ENCODE measurements at places on chromosomes 4 and X.

GRCh38 chr4:176791591-176792325 lies 964 bp downstream of the VEGFC start:
- DNase-seq: peak; percentile 50

DNA sequence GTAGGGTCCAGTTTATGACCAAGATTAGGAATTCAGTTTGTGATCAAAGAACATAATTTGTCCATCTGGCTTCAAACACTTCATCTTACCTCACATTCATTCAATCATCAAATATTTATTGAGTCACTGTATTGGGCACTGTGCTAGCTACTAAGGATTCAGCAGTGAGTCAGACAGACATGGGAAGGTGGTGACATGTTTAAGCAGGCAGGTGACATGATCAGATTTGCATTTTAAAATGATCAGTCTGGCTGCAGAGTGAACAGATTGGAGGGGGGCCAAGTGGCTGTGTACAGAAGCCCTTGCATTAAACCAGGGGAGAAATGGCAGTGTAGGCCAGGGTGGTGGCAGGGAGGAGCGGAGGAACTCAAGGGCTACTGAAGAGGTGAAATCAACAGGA lies 25.1 kb upstream of the APLN start:
- DNase-seq: peak; percentile 38

DNA sequence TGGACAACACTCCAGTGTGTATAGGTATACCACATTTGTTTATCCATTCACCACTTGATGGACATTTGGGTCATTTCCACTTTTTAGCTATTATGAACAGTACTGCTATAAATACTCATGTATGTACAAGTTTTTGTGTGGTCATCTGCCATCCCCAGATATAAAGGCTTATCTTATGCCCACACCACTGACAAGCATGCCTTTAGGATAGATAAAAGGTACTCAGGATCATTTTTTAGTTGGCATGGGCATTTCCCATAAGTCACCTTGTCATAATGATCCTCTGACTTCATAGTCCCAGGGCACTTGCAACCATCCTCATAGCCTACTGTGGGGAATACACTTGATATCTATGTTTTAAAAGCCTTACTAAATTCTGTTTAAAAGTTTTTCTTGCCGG lies 6.3 kb downstream of the AWAT1 start:
- DNase-seq: no peak

DNA sequence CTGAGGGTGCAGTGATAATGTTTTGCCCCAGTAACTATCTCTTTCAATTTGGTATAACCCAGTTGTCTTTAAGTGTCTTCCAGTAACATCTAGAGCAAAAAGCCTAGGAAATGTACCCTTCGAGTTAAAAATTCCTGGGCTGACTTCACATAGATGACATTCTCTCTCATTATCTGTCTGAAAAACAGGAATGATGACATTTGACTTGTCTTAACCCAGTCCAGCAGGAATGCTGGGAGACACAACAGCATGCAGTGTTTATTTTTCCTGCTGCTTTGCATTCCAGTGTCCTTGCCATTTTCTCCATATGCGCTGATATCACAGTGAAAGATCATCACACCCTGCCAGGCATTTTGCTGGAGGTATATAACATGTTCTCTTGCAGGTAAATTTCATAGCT lies 130.0 kb downstream of the SOWAHB start:
- no peak for DNase-seq

GRCh38 chr4:158799856-158800255 lies 31.0 kb downstream of the FNIP2 start:
- no peak for DNase-seq

GRCh38 chr4:168388890-168389289 lies 70.3 kb upstream of the DDX60 start:
- DNase-seq: no peak

GRCh38 chrX:76555816-76556215 lies 128.3 kb downstream of the MAGEE1 start:
- peak; percentile 18 for DNase-seq

DNA sequence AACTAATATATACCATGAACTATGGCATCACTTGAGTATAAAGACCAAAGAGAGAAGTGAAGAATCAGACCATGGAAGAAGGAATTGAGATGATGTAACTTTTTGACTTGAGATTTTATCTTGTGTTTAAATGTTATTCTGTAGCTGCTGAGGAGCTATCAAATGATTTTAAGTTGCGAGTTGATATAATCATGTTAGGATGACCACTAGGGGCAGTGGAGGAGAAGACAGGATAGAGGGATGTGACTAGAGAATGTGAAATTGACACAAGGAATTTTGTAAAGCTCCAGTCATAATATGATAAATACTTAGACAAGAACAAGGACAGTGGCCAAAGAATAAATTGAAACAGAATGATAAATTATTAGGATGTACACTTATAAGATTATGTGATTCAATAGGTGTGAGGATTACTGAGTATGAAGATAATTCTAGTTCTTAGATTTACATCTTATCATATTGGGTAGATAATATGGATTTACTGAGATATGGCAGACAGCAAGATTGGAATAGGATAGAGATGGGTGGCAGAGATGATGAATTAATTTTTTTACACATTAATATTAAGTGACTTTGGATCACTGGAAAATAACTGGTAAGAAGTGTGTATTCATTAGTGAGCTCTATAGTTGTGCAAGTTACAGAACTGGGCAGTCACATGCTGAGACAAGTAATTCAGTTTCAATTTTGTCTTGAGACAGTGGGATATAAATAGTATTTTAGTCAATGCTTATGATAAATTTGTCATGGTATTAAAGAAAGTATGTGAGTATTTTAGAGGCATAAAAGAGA lies 816.0 kb upstream of the PCDH10 start:
- DNase-seq: peak; percentile 5

DNA sequence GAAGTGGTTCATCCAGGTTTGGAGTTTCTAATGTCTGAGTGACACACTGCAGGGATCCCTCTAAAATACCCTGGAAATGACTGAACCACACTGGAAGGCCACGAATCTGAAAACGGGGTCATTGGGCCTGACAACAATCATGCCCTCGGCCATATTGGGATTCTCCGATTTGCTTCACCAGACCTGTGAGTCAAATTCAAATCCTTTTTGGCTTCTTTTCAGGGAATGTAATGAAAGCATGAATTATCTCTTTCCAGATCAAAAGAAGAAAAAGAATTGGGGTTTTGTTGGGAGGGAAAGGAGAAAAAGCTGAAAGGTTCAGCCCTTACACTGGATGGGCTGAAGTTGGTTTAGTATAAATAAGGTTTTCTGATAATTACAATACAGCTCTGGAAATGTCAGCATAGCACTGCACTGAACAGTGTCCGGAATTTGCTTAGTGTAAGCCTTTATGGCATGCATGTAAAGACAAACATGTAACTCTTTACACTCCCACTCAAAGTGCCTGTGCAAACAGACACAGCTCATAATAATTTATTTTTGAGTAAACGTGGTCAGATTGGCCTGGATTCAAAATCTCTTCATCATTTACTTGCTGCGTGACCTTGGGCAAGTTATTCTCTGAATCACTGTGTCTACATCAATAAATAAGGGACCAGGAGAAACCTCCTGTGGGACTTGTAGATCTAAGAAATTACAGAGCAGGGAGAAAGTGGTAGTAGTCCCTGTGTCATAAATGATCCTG lies 21.4 kb downstream of the CT47C1 start:
- peak; percentile 59 for DNase-seq

DNA sequence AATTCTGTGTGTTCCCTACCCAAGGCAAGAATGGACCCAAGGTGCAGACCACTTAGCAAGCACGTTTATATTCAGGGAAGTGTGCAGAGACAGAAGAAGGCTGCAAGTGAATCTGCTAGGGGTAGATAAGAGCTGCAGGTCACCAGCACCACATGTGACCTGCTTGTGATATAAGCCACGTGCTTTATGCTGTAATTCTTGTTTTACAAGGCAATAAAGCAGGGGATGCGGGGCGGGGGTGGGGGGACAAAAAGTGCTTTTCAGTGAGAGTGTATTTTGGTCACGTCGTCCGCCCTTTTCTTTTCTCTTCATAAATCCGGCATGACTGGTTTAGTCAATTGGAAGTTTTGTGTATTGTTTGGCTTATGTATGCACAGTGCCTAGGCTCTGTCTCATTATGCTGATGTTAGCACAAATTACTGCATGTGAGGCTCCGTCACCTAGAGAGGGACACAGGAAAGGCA lies 192.7 kb downstream of the RBMX2 start:
- no peak for DNase-seq

GRCh38 chr4:94428884-94429283 lies 22.9 kb upstream of the PDLIM5 start:
- DNase-seq: no peak

- DNase-seq: peak; percentile 1
Measured at GRCh38 chr4:94375364-94375763, 32.7 kb upstream of the HPGDS start.

DNA sequence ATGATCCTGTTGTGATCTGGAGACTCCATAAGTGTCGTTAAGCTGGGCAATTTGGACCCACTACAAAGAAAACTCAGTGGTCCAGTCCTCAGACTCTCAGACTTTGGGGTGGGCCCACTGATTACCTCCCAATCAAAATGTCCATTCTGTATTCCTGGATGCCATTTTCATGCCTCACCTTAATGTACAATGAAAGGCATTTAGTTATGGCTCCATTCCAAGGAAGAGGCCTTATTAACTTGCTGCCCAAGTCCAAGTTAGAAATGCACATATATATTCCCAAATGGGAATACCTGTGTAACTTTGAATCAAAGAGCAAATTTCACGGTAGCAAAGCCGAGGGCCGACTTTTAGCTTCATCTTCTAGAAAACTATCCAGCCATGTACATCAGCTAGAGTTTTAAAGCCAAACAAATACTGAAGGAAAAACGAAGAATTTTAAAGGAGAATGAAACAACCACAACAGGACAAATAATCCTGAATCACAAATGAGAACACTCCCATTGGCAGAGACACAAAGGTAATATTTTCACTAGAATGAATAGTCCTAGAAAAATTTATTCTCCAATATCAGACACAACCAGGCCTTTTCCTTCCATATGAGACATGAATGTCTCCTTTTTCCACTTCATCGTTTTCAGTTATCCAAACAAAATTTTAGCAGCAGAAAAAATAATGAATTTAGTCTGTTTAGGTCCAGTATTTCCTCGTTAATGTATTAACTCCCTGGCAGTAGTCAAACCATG lies 63.7 kb upstream of the HHIP start:
- no peak for DNase-seq

DNA sequence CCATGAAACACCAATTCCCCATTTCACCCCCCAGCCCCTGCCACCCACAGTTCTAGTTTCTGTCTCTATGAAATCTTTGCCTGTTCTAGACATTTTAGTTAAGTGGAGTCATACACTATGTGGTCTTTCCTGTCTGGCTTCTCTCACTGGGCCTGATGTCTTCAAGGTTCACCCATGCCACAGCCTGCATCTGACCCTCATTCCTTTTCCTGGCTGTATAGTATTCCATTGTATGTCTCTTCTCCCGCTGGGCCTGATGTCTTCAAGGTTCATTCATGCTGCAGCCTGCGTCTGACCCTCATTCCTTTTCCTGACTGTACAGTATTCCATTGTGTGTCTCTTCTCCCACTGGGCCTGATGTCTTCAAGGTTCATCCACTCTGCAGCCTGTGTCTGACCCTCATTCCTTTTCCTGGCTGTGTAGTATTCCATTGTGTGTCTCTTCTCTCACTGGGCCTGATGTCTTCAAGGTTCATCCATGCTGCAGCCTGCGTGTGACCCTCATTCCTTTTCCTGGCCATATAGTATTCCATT lies 191.7 kb downstream of the CRLF2 start:
- DNase-seq: no peak

All from NCI-H69 (cell line).